ENCODE measurements at places on chromosomes 4 and X. TPM values are rescaled to one million over a fixed set of nuclear protein-coding genes. Genes with fewer than 3 reads are reported as not detected.

TBC1D9 gene
- 76.6 TPM for total RNA-seq

CT45A2 gene
- not detected for total RNA-seq

PPARGC1A gene
- 1.5 TPM for total RNA-seq

TASL gene
- not detected for total RNA-seq

GYPB gene
- total RNA-seq, result not detected

NEIL3 gene
- 2.4 TPM for total RNA-seq

Measured in dermis blood vessel endothelial cell (primary cell).